Epithelial cell of proximal tubule (primary cell): ENCODE measurements at places on chromosomes 7 and 10. TPM values are rescaled to one million over a fixed set of nuclear protein-coding genes. Genes with fewer than 3 reads are reported as not detected.

The SLIT1 gene
- under 0.01 and 0.12 TPM in 2 replicates for total RNA-seq

The ANKRD16 gene
- 3.7 and 8.0 TPM in 2 replicates for total RNA-seq

The ATOH7 gene
- total RNA-seq: 0.58 TPM in 1 of 2 replicates, not detected in the other

The NKX2-3 gene
- not detected in 2 replicates for total RNA-seq

The PTER gene
- total RNA-seq: 9.7 and 15.3 TPM in 2 replicates

The CLRN3 gene
- total RNA-seq: not detected in 2 replicates

The CCL24 gene
- total RNA-seq: not detected in 2 replicates

The FEZF1 gene
- not detected in 2 replicates for total RNA-seq

The FBXO24 gene
- 0.80 and 1.0 TPM in 2 replicates for total RNA-seq

The FAM25A gene
- not detected in 2 replicates for total RNA-seq
